Activated B cell treated with CpG ODN at 0.5 μM for 24 hours (primary cell): ENCODE measurements at places on chromosomes 16 and 17. TPM values are rescaled to one million over a fixed set of nuclear protein-coding genes. Genes with fewer than 3 reads are reported as not detected.

MYH1 gene
- total RNA-seq, result not detected in 2 replicates

RAB26 gene
- total RNA-seq, result 0.61 TPM in 1 of 2 replicates, not detected in the other

KRT28 gene
- not detected in 2 replicates for total RNA-seq

TRAPPC1 gene
- 129 and 167 TPM in 2 replicates for total RNA-seq
